Fibroblast of mammary gland (primary cell): ENCODE measurements at places on chromosomes 4 and X.

DNA sequence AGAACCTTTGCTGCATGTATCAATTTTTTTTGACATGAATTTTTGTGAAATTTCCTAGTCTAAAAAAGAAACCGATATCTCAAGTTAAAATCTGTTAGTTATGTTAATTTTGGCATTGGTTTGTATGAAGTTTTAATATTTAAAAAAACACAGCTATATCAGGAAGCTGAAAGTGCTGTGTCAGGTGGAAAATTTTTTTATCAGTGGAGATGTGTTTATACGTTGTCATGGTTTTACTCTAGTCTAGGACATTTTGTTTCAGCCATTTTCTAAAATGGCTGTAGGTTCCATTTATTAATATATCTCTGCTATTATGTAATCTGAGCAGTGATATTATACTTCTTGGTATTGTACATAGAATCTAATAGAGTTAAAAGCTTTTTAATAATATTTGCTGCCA lies 34.2 kb downstream of the OCRL start:
- no peak for DNase-seq

GRCh38 chr4:73715659-73716058 lies 24.7 kb upstream of the CXCL8 start:
- DNase-seq: no peak

GRCh38 chr4:576245-576821 lies at the start of gene TMEM271:
TMEM271 (minus strand) TSS chr4:576295; CDS start chr4:576062, 233 bp downstream.
- DNase-seq: no peak

- no peak for DNase-seq
These were observed 57.4 kb downstream of the ANTXR2 start for GRCh38 chr4:80015407-80016189.

DNA sequence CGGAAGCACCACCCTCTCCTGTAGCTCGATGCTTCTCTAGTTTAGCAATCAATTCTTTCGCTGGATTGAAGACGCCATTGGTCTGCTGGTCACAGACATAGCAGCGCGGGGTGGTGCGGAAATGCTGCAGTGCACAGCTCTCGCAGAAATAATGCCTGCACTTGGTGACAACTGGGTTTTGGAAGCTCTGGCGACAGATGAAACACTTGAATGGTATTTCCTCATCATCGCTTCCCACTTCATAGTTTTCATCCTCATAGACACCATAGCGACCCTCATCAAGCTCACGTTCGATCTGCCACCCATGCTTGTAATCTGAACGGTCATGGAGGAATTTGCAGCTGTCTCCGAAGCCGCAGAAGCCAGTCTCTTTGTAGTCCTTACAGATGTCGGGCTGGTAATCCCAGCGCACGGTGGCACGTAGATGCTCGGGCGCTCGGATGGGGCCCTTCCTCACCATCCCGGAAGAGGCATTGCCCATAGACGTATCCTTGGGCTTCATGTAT lies 854 bp downstream of the RNF113A start:
- DNase-seq: no peak

GRCh38 chr4:175326796-175327195 lies 408.6 kb downstream of the ADAM29 start:
- DNase-seq: no peak

- DNase-seq: no peak
These were observed 8.0 kb downstream of the PRSS12 start for GRCh38 chr4:118344801-118345200.

GRCh38 chr4:54439831-54440243 lies 210.7 kb downstream of the PDGFRA start:
- peak; percentile 69 for DNase-seq

DNA sequence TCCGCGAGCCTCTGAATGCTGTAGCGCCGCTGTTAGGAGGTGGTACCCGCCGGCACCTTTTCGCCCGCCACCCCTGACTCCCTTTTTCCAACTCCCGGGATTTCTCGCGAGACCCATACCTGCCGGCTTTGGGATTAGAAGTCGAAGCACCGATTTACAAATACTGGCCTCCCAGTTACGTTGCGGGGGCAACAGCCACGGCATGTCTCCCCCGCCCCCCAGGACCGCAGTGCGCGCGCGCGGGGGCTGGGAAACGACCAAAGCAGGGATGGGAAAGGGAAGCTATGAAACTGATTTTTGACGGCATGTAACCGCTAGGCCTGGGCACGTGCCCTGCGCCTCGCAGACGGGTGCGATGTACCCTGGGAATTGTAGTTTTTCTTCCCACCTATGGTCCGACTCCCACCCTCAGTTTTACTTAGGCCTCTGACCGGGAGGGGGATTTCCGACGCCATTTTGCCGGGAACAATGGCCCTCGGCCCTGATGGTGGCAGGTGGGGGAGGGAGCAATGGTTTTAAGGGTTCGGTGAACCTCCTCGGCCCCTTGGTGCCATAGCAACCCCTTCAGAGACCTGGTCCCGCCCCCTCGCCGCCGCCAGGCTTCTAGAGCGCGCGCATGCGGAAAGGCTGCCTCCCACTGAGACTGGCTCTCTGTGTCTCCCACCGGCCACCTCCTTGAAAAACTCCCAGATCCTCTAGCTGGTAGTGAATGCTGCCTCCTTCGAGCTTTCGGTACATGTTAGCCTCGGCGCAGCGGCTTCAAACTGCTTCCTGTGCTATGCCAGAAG lies 772 bp upstream of the WNK3 start:
- peak; percentile 22 for DNase-seq

- DNase-seq: no peak
These were observed 516.9 kb downstream of the PDHA2 start for GRCh38 chr4:96356591-96357370.

GRCh38 chrX:103415528-103415927 lies 39.2 kb downstream of the BEX3 start:
- no peak for DNase-seq

DNA sequence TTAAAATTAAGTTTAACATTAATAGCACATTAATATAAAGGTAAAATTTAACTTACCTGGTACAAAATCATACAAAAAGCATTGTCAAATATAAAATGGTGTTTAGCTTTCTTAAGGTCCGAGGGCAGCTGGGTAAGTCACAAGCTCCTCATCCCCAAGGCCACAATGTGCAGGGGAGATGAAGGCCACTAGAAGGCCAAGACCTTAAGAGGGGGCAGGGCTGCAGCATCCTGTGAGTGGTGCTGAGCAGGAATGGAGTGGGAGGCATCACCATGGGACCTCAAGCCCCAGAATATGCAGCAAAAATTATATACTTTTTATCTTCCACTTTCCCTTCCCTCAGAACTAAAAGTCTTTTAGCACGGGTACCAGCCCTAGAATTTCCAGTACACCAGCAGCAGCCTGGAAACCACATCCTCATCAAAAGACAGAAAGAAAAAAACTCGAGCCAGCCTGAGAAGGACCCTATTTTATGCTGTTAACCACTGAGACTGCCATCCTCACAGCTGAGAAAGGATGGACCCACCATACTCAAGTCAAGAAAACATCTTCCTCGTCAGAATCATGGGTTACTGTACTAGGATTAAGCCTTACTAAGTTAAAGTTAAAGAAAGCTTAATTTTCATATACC lies 13.0 kb upstream of the RHOXF2 start:
- no peak for DNase-seq
